ENCODE measurements at places on chromosomes 13 and 19. TPM values are rescaled to one million over a fixed set of nuclear protein-coding genes. Genes with fewer than 3 reads are reported as not detected.

ZNF468 gene
- total RNA-seq: 30.6 TPM

EHD2 gene
- total RNA-seq: 106 TPM

ZNF525 gene
- 7.4 TPM for total RNA-seq

C1QTNF9B gene
- 0.83 TPM for total RNA-seq

ZNF57 gene
- 5.3 TPM for total RNA-seq

GRCh38 chr13:46596466-46596865, 43.5 kb downstream of the LRCH1 start:
- no peak for DNase-seq
- H3K27ac ChIP-seq: no peak overlapping the region
- H3K4me3 ChIP-seq: no peak overlapping the region
- peaks cover 11% of the 10 kb centered on the region for H3K4me1 ChIP-seq
- no peaks in the 10 kb centered on the region for H3K27me3 ChIP-seq

GRCh38 chr19:2560369-2560768, 84.4 kb downstream of the GADD45B start:
- H3K27me3 ChIP-seq: peaks cover 4% of the 10 kb centered on the region
- no peak overlapping the region for H3K27ac ChIP-seq
- no peak for DNase-seq
- H3K36me3 ChIP-seq: no peaks in the 10 kb centered on the region
- H3K4me1 ChIP-seq: no peaks in the 10 kb centered on the region
- H3K4me3 ChIP-seq: no peak overlapping the region

- no peak within 1 kb of the TSS for H3K27ac ChIP-seq
- H3K36me3 ChIP-seq: no peaks in the 10 kb centered on the region
- H3K4me3 ChIP-seq: peak within 1 kb of the TSS; percentile 42
- no peaks in the 10 kb centered on the region for H3K4me1 ChIP-seq
Measured at GRCh38 chr19:53365134-53365898, at the start of gene ZNF525. Gene ZNF525 (plus strand): TSS chr19:53365705. CDS start chr19:53372282, 6,577 bp downstream.

DNA sequence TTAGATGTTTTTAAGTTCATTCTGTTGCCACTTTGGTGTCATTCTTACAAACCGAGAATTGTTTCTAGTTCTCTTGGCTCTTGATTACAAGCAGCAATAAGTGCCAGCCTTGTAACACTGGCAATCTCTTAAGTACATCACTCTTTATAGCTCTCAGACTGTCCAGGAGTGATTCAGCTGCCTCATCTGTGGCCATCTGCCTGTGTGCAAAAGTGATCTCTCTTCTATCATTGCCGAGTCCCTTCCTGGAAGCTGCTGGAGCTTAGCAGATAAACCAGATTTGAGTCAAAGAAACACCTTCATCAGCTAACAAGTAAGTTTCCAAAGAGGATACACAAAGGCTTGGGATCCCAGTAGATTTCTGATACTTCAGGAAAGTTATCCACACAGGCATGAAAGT, 23.2 kb downstream of the STOML3 start:
- H3K36me3 ChIP-seq: no peaks in the 10 kb centered on the region
- no peak overlapping the region for H3K4me3 ChIP-seq
- no peaks in the 10 kb centered on the region for H3K4me1 ChIP-seq
- DNase-seq: no peak
- no peaks in the 10 kb centered on the region for H3K27me3 ChIP-seq

GRCh38 chr19:54133312-54133956, 4.1 kb upstream of the CNOT3 start:
- peaks cover 4% of the 10 kb centered on the region for H3K4me1 ChIP-seq
- DNase-seq: no peak
- no peak overlapping the region for H3K4me3 ChIP-seq

- H3K27ac ChIP-seq: no peak overlapping the region
- H3K4me3 ChIP-seq: no peak overlapping the region
- DNase-seq: no peak
- H3K4me1 ChIP-seq: no peaks in the 10 kb centered on the region
- no peaks in the 10 kb centered on the region for H3K27me3 ChIP-seq
Measured at GRCh38 chr13:35478271-35479037, 2.0 kb upstream of the MAB21L1 start.

DNA sequence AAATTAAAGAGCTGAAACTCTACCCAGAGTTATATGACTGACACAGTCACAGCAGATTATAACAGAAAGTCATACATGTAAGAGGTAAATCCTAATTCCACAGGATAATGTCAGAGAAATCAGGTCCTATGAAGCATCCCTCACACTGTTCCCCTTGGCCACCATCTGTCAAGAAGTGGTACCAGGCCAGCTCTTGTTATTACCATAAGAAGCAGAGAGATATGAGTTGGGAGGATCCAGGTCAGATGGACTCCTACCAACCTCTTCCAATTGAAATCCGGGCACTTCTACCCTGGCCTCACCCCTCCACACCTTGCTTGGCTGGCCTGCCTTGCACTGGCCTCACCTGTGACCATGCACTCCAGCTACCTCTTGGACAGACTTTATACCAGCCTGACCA, 353.2 kb downstream of the DNAJC15 start:
- no peak overlapping the region for H3K4me3 ChIP-seq
- no peak overlapping the region for H3K27ac ChIP-seq
- H3K36me3 ChIP-seq: no peaks in the 10 kb centered on the region
- no peak for DNase-seq
- H3K4me1 ChIP-seq: no peaks in the 10 kb centered on the region

DNA sequence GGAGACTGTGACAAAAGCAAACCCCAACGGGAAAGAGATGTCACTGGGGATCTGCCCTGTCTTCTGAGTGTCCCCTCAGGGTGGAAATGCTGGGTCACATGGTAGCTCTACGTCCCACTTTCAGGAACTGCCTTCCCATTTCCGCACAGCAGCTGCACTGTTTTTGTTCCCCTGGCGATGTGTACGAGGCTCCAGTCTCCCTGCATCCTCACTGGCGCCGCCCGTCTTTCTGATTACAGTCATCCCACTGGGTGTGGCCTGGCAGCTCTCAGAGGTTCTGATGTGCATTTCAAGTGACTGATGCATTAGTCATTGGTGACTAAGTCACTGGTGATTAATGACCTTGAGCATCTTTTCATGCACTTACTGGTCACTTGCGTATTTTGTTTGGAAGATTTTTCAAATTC, 21.2 kb downstream of the PCID2 start:
- H3K27me3 ChIP-seq: no peaks in the 10 kb centered on the region
- peaks cover 24% of the 10 kb centered on the region for H3K36me3 ChIP-seq
- peak overlapping the region; percentile 19 for H3K4me3 ChIP-seq
- H3K27ac ChIP-seq: peak overlapping the region; percentile 100
- H3K4me1 ChIP-seq: peaks cover 18% of the 10 kb centered on the region
- peak; percentile 99 for DNase-seq

- no peak for DNase-seq
- H3K36me3 ChIP-seq: no peaks in the 10 kb centered on the region
- no peak overlapping the region for H3K4me3 ChIP-seq
Measured at GRCh38 chr13:41970022-41970421, 9.1 kb upstream of the VWA8 start.

- peaks cover 11% of the 10 kb centered on the region for H3K4me1 ChIP-seq
- no peak overlapping the region for H3K4me3 ChIP-seq
- peaks cover 49% of the 10 kb centered on the region for H3K36me3 ChIP-seq
- no peak overlapping the region for H3K27ac ChIP-seq
- no peaks in the 10 kb centered on the region for H3K27me3 ChIP-seq
Measured at GRCh38 chr19:38838208-38838985, 6.8 kb upstream of the ECH1 start.

GRCh38 chr19:33374236-33374714, 766 bp downstream of the CEBPG start:
- peak overlapping the region; percentile 57 for H3K27ac ChIP-seq
- H3K27me3 ChIP-seq: no peaks in the 10 kb centered on the region
- peak; percentile 20 for DNase-seq
- peaks cover 6% of the 10 kb centered on the region for H3K4me1 ChIP-seq
- peak overlapping the region; percentile 89 for H3K4me3 ChIP-seq

DNA sequence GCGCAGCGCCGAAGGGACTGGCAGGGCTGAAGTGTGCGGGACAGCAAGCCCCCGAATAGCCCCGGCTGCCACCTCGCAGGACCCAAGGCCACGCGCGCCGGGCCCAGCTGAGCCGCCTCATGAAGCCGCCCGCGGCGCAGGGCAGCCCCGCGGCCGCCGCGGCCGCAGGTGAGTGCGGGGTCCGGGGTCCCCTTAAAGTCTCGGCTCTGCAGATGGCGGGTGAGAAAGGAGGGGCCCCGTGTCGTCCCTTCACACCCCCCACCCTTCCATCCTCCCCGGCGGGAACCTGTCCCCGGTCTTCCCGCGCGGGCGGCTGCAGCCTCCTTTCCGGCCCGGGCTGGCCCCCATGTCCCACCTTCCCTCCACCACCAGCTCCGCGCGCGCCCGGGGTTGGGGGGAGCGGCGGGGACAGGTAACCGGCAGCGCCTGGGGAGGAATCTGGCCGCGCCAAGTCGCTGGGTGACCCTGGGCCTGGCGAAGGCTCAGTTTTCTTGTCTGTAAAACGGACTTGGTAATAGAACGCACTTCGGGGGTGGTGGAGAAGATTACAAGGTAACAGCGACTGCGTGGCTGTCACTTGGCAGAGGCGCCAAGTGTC, 338 bp downstream of the RGCC start:
- H3K4me3 ChIP-seq: peak overlapping the region; percentile 66
- H3K36me3 ChIP-seq: peaks cover 5% of the 10 kb centered on the region
- peak overlapping the region; percentile 68 for H3K27ac ChIP-seq
- no peak for DNase-seq
- H3K4me1 ChIP-seq: no peaks in the 10 kb centered on the region

- H3K36me3 ChIP-seq: peaks cover 14% of the 10 kb centered on the region
- no peaks in the 10 kb centered on the region for H3K27me3 ChIP-seq
- H3K27ac ChIP-seq: no peak overlapping the region
- no peak for DNase-seq
- H3K4me1 ChIP-seq: no peaks in the 10 kb centered on the region
- no peak overlapping the region for H3K4me3 ChIP-seq
Measured at GRCh38 chr19:18532168-18532890, 10.5 kb upstream of the ELL start.

DNA sequence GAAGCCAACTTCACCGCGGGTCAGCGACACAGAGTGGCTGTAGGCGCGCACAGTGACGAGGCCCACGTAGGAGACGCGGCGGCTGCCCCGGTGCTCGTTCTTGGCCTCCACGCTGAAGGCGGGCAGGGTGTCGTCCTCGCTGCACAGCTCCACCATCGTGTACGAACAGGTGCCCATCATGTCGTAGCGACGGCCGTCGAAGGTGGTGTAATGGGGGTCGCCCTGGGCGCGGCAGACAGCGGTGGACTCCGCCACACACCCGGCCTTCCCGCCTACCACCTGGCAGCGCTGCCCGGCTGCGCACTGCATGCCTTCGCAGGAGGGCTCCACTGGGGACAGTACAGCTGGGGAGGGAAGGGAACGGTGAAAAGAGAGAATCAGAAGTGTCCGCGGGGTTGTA, 10.0 kb downstream of the FCGBP start:
- no peaks in the 10 kb centered on the region for H3K27me3 ChIP-seq
- H3K27ac ChIP-seq: no peak overlapping the region
- H3K4me3 ChIP-seq: no peak overlapping the region
- no peaks in the 10 kb centered on the region for H3K4me1 ChIP-seq

DNA sequence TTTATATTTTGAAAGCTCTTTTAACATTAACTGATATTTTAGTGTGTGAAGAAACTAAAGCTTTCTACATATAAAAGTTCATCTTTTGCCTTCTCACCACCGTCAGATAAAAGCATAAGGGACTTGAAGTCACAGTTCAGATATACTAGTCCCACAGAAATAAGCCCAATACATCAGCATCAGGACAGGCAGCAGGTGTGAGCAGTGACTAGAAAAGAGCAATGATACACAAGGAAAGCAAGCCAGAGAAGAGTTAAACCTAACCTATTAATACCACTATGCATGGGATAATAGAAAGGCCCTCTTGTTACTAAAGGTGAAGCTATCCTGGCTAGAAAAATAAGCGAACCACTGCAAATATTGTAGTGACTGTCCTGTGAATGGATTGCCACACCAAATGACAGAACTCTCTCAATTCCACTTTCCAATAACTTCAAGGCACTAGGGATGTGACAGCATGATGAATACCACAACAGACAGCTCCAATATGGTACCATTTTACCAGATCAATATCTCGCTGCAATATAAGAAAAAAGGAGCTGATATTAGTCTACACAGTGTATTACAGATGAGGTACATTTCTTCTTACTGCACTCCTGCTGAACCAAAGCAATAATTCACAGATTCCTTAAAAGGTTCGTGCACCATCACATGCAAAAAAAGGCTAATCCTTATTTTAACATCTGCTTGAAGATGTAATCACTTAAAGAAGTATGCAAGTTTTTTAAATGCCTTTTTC, 114.1 kb downstream of the DACH1 start:
- no peaks in the 10 kb centered on the region for H3K4me1 ChIP-seq
- H3K27ac ChIP-seq: no peak overlapping the region
- H3K36me3 ChIP-seq: no peaks in the 10 kb centered on the region
- DNase-seq: no peak
- no peak overlapping the region for H3K4me3 ChIP-seq

- no peaks in the 10 kb centered on the region for H3K27me3 ChIP-seq
- no peak overlapping the region for H3K4me3 ChIP-seq
- peaks cover 6% of the 10 kb centered on the region for H3K4me1 ChIP-seq
- DNase-seq: peak; percentile 45
- H3K36me3 ChIP-seq: peaks cover 15% of the 10 kb centered on the region
- peak overlapping the region; percentile 25 for H3K27ac ChIP-seq
Measured at GRCh38 chr19:47094557-47095475, 18.8 kb downstream of the ZC3H4 start.

DNA sequence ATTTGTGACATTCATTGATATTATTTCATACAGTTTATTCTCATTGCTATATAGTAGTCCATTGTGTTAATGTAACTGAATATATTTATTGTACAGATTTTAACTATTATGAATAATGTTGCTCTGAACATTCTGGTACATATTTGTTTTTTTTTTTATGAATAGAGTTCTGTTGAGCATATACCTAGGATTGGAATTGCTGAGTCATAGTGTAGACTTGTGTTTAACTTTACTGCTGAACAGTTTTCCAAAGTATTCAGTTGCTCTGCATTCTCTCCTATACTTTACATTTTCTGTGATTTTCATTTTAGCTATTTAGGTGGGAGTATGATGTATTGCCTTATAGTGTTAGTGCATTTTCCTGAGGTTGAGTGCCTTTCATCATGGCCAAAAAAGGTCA, 97.5 kb downstream of the MAB21L1 start:
- peak; percentile 45 for DNase-seq
- H3K27ac ChIP-seq: no peak overlapping the region
- no peaks in the 10 kb centered on the region for H3K4me1 ChIP-seq
- no peak overlapping the region for H3K4me3 ChIP-seq
- H3K27me3 ChIP-seq: no peaks in the 10 kb centered on the region

- no peaks in the 10 kb centered on the region for H3K27me3 ChIP-seq
- no peaks in the 10 kb centered on the region for H3K36me3 ChIP-seq
- H3K4me1 ChIP-seq: no peaks in the 10 kb centered on the region
- DNase-seq: no peak
- no peak overlapping the region for H3K4me3 ChIP-seq
Measured at GRCh38 chr13:96202315-96202714, 112.4 kb downstream of the HS6ST3 start.

DNA sequence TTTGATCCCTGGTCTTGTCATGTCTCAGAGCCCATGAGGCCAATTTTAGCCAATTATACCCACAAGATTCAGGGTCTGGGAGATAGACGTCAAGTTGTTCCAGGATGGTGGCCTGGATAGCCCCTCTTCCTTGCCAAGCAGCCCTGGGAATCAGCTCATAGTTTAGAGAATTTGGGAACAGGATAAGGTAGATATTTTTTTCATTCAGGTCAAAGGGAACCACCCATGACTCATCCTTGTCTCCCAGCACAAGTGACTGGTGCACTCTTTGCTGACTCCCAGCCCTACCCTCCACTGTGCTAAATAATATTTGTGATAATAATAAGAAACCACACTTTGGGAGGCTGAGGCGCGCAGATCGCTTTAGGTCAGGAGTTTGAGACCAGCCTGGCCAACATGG, 17.1 kb upstream of the S1PR4 start:
- peak; percentile 36 for DNase-seq
- no peak overlapping the region for H3K4me3 ChIP-seq
- H3K27ac ChIP-seq: no peak overlapping the region
- peaks cover 3% of the 10 kb centered on the region for H3K4me1 ChIP-seq
- no peaks in the 10 kb centered on the region for H3K27me3 ChIP-seq
- no peaks in the 10 kb centered on the region for H3K36me3 ChIP-seq
